ENCODE measurements at places on chromosomes 12 and 14.
A peak's percentile ranks its signal among the peaks of the same experiment; 100 is the strongest.

DNA sequence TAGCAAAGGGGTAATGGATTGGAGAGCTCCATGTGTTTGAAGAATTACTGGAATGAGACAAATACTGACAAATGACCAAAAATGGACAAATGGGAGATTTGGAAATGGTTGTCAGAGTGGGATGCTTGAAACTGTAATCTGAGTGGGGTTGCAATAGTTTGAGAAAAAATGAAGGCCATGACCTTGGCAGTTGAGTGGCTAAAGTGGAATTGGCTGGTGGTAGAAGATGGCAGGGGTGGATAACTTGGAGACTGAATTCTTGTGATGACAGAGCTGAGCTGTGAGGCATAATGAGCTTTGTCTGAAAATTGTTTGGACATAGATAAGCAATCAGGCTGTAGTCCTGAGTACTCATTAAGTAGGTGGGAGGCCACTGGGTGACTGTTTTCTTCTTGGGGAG lies 222.5 kb upstream of the PRICKLE1 start:
- no peak for DNase-seq

DNA sequence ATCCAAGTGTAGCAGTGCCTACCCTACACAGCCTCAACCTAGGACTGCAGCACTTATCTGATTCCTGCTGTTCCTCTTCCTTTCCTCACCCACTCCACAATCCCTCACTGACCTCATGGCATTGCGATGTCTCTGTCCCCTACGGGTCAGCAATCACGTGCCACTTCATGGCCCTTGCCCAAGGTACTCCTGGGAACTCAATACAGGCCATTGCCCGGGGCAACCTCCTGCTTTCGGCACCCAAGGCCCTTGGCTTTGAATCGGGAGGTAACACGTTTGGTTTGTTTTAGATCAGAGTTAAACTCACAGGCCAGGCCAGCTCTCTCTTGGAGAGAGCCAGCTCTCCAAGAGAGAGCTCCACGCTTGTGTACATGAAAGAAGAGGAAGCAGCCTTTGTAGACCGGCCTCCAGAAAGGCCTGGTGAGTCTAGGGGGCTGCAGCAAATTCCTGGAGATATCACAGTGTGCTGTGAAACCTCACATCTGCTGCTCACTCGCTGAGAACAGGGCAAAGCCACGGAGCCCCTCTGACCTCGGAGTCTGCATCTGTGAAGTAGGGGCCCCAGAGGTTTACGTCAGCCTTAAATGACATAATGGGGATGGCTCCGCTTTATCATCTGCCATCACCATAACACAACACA lies 12.2 kb downstream of the CLMN start:
- no peak for DNase-seq

GRCh38 chr12:91094032-91094662 lies 17.1 kb downstream of the LUM start:
- DNase-seq = no peak

DNA sequence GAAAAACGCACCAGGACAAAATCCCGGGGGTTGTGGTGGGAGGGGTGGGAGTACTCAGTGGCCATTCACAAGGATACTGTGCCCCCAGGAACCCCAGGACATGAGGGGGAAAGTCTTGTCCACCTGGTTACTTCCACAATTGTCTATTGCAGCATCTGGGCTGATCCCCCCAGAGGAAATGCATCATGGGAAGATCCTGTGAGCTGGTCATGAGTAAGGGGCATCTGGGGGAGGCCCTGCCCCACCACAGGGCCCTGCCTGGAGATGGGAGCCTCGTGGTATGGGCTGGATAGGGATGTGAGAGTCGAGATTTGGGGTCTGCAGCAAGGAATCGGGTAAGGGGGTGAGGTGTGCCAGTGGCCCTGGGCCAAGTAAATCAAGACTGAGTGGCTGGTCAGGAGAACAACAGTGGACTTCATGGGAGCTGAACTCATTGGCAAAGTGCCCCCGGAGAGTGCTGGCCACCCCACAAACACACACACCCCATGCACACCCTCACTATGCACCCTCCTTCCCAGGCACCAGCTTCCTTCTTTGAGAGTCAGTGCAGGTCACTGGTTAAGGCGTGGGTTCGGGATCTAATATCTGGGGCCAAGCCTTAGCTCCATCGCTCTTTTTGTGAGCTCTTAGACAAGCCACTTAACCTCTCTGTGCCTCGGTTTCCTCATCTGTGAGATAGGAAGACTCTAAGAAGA lies 3.0 kb upstream of the SERPINA1 start:
- peak; percentile 66 for DNase-seq

DNA sequence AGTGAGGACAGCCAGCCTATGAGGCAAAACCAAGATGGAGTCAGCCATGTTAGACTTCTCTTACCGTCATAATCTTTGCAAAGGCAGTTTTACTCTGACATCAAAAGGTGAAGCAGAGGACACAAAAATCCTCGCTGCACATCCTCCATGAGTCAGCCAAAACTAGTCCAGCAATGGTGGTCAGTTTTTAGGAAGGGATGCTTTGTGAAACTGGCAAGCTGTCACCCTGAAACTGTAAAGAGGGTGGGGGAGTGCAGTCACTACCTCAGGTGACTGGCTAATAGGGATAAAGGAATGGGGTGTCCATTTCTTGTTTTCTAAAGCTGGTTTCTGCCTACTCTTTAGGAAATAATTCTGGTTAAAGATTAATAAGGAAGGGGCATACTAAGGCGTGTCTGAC lies 5.4 kb upstream of the CIPC start:
- DNase-seq = no peak

DNA sequence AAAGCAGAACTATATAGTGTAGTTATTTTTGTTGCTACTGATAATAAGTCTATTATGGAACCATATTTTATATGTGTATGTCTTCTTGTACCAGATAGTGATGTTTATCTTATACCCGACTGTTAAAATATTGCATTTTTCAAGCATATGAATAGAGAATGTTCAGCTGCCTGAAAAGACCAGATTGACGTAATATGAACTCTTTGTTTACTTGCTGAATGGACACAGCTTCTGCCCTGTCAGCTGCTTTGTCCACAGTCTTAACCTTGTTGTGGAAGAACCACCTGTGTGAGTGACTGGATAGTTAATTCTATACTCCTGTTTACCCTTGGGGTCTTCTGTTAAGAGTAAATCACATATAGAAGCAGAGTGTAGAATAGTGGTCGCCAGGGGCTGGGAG lies 109.3 kb downstream of the LGR5 start:
- DNase-seq = no peak

DNA sequence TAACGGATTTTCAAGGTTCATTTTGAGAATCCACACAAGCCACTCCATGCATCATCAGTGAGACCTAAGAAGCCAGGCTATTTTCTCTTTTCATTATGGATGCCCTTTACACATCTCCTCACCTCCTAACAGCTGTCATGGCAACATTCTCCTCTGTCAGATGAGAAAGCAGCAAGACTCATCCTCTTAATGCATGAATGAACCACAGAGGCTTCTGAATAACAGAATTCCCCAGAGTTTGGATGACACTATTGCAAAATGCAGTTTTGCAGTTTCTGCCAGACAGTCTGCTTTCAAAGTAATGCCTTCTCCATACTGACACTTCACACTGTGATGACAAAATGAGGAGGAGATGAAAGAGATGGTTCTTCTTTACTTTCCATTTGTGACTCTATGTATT lies 286.7 kb upstream of the GRIP1 start:
- no peak for DNase-seq

DNA sequence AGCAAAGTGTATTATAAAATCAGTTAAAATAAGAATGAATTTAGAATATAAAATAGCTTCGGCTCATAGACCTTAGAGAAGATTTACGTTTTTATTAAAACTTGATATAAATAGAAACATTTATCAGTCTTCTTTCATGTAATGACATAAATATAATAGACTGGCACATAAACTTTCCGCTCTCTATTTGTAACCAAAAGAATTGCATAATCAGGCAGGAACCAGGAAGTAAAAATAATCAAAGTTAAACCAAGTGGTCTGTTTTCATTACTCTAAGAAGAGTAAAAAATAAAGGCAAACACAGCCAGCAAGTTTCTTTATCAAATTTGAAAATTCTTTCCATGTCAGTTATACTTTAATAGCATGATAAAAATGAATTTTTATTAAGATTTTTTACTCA lies 46.3 kb upstream of the ATP2A2 start:
- peak; percentile 70 for DNase-seq

DNA sequence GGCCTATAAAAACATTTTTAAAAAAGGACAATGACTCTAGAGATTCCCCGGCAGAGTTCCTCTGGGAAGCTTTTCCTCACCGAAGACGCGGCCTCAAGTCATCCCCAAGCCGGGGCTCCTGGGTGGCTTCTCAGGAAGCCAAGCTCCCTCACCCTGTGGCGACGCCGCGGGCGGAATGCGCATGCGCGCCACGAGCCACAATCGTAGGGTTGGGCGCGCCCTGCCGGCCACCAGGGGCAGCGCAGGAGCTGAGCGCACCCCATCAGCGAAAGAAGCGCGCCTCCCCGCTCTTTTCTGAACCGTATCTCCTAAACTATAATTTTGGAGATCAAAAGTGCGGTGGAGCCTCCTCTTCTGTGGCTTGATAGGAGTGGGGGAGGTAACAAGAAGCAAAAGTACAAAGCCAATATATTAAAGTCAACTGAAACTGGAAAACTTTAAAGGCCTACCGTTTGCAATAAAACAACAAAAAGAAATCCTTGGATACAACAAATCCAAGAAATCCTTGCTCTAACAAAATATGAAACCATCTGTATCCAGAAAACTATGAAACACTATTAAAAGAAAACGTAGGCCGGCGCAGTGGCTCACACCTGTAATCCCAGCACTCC lies 17.4 kb upstream of the CHFR start:
- DNase-seq = peak; percentile 68

DNA sequence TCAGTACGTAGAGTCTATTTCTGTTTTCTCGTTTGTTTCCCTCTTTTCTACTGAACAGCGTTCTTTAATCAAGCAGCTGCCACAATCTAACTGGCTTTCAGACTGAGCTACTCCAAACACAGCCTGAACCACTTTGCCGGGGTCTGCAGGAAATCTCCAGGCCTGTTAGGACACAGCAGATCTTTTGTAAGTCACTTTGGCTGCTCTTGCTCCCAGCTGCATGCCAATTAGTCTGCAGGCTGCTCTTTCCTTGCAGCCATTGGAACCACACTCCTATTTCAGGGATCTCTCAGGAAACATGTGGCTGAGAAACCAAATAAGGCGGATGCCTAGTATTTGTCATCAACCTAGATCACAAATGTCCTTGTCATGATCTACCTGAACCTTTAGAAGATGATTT lies 73.6 kb downstream of the TMTC1 start:
- DNase-seq = no peak

DNA sequence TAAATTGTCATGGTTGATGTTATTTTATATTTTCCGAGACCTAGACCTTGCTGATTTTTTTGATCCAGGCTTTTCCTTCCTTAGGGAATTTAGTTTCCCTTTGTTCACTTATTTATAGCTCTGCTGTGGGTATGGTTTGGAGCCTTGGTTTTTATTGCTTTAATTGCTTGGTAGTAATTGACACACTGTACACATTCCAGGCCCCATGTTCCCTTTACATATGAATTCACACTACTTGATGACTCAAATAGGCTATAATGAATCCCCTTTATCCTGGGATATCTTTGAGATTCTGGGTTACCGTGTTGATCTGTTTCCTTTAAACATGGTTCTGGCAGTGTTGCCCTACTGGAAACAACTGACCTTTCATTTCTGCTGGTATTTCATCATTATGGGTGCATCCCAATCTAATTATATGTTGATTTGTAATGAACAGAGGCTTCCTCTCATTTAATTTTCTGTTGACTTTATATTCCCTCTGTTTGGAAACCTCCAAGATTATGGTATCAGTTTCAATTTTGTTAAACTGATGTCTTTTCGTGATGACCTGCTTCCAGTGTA lies 424.0 kb downstream of the RAD51B start:
- no peak for DNase-seq

DNA sequence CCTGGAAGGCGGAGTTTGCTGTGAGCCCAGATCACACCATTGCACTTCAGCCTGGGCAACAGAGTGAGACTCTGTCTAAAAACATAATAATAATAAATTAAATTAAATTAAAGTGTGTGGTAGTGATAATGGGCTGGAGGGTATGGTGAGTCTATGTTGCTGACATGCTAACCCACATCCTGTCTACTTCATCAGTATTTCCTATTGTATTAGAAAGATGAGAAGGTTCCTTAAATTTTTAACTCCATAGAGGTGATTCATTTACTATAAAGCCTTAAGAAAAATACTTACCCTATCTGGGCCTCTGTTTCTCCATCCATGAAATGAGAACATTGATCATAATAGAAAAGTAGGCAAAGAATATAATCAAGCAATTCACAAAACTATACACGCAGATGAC lies 280.5 kb downstream of the FBXL14 start:
- no peak for DNase-seq

- DNase-seq = no peak
Observed at GRCh38 chr14:101783260-101784016, 21.9 kb downstream of the PPP2R5C start.

GRCh38 chr12:78057075-78057474 lies 226.4 kb downstream of the NAV3 start:
- DNase-seq = no peak

GRCh38 chr14:89248411-89249064 lies 168.5 kb downstream of the FOXN3 start:
- DNase-seq = no peak

DNA sequence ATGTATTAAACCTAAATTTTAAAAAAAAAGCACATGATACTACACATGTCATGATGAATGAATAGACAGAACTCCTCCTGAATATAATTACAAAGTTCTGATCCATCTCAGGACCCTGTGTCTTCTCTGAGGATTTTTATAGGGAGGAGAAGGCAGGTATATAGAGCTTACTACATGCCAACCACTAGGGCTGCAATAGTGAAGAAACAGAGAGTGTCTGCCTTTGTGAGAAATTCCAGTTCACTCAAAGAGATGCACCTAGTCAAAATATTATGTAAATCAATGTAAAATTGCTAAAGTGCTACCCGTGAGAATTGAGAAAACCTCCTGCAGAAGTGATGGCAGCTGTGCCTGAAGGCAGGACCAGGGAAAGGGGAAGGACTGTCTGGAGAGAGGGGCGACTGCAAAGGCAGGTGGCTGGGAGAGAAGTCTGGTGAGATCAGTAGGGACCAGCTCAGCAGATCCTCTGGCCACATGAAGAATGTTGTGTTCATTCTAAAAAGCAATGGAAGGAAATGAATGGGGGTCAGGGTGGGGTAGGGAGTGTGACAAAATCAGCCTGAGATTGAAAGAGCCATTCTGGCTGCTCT lies 15.1 kb downstream of the ABHD4 start:
- DNase-seq = no peak

- DNase-seq = no peak
Observed at GRCh38 chr14:75837151-75837787, 144.5 kb downstream of the TGFB3 start.
